ENCODE measurements at places on chromosomes 13 and 19.

- no peak for DNase-seq
Measured at GRCh38 chr19:30089086-30089665, 147.1 kb downstream of the URI1 start.

GRCh38 chr13:75621147-75621546 lies 15.0 kb upstream of the LMO7 start:
- no peak for DNase-seq

- DNase-seq: no peak
Measured at GRCh38 chr19:46134527-46134926, 10.0 kb upstream of the IGFL3 start.

DNA sequence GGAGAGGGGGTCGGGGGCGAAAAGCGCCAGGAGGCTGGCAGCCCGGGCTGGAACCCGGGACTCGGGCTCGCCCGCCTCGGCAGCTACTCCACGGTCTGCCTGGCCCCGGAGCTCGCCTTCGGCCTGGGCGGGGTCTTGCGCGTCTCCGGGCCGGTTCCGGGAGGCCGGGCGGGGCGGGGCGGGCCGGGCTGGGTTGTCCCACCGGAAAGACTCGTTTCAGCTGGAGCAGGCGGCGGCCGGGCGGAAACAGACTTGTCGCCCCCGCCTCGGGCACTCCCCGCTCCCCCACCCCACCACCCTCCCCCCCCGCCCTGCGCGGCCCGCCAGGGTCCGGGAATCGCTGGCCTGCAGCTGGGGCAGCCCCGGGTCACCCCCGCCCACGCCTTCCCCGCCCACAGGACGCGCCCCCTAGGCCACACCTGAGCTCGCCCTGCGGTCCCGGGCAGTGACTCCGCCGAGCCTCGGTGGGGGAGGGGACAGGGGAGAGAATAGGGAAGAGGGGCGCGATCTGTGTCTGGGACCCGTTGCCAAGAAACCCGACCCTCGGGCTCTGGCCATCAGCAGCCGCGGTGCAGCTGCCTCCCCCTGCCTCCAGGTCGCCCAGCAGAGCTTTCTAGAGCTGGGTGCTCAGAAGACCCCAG lies 109.4 kb downstream of the KCTD15 start:
- DNase-seq: no peak

GRCh38 chr19:58554494-58555368 lies at the start of gene CHMP2A:
Gene CHMP2A (minus strand): TSS chr19:58555105. CDS start chr19:58554212, 893 bp downstream.
- DNase-seq: no peak

GRCh38 chr13:30431269-30431940 lies 9.1 kb downstream of the UBE2L5 start:
- no peak for DNase-seq

DNA sequence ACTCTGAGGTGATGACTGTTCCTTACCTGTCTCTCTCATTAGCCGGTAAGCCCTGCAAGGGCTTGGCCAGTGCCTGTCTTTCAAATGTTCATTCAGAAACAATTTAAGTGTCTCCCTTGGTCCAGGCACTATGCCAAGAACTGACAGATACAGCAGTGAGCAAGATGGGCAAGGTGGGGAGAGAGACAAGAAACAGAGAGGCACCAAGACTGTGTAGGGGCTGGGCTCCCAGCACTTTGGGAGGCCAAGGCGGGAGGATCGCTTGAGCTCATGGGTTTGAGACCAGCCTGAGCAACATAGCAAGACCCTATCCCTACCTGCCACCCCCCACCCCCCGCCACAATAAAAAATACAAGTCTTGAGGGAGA lies 1.3 kb upstream of the CCNE1 start:
- no peak for DNase-seq

DNA sequence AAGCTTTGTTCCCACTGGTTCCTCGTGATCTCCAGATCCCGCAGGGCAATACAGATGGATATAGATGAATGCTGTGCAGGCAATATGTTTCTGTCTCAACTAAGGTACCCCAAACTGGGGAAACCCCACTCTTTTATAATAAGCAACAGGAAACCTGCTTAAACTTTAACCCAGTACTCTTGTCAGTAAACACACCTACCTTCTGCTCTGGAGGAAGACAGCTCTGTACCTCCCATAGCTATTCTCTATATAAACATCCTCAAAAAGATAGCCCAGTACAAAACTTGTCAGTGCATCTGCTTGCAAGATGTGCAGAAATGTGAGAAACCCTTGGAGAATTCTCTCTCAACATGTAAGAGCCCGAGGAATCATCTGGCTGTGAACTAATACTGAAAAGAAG lies 583.6 kb downstream of the OLFM4 start:
- DNase-seq: no peak

DNA sequence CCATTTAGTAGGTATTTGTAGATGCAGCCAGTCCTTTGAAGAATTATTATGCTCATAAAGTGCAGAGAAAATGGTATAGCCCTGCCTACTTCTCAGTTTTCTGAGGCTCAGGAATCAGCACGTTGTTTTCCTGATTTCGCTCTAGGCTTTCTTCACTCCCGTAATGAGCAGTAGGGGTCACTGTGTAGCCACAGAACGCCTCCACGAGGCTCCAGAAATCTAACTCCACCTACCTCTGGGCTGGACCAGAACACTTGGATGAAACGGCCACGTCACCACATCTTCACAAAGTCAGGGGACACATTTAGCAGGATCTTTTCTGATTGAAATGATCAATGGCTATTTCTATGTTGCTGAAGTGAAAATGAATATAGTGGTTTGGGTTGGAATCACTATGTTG lies 49.8 kb upstream of the GTF3A start:
- no peak for DNase-seq

- DNase-seq: no peak
Measured at GRCh38 chr19:54430306-54431254, 15.3 kb downstream of the TTYH1 start.

DNA sequence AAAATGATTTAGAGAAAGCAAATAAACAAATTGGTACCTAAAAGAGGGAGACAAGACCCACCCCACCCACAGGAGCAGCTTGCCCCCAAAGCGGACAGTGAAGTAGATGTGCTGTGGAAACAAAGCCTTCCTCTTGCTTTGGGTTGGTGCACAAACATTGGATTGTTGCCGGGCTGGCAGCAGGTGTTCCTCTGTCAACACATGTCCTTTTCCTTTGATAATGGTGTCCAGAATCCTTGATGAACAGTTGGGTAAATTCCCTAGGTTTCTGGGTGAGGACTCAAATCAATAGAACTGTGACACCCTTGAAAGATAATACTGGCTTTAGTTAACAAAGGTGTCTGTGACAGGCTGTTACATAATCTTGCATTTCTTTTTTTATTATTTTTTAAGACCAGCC lies 311.8 kb downstream of the SPRY2 start:
- no peak for DNase-seq

DNA sequence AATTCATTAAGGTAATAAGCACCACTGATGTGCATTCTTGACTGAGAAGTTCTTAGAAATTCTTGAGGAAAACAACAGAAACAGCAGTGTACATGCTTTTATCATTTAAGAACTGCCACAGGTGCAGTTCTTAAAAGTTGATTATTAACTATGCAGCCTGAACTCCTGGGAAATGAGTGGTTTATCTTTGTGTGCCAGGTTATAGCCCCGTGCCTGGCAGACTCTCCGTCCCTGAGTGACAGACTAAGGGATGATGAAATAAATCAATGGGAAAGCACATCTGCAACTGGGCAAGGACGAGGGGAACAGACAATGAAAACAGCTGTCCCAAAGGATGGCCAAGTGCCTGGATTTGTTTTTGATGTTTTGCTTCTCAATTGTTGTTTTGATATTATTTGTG lies 84.4 kb upstream of the SPATA13 start:
- no peak for DNase-seq

DNA sequence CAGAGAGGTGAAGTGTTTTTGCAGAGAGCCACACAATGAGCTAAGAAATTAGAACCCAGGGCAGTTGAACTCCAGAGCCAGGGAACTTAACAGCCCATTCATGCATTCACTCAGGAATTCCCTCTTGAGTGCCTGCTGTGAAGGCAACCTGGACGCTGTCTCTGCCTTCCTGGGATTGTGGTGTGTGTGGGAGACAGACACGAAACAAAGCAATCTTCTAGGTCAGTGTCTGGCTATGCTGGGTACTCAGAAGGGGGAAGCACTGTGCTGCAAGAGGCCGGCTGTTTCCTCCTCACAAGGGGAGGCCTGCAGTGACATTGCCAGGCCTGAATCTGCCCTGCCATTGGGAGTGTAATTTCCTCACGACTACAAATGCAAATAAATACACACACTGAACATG lies 9.7 kb downstream of the BCKDHA start:
- no peak for DNase-seq

DNA sequence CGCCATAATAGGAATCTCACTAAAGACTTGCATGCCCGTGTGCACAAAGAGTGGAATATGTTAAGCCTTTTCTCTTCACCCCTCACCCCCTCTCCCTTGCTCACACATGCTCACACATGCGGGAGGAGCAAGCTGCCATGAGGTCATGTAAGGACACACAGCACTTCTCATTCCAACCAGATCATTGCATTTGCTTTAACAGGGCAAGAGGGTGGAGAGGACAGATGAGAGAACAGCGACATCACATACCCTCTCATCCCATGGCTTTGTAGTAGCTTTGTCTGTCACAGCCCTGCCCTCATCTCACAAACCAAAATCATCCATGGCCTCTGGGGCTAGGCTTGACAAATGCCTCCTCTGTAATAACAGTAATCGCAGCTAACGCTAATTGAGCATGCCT lies 145.6 kb upstream of the FRY start:
- DNase-seq: no peak

- DNase-seq: no peak
Measured at GRCh38 chr13:99383946-99384345, 76.7 kb upstream of the GPR183 start.

GRCh38 chr19:28520998-28521568 lies 691.9 kb downstream of the UQCRFS1 start:
- DNase-seq: no peak

DNA sequence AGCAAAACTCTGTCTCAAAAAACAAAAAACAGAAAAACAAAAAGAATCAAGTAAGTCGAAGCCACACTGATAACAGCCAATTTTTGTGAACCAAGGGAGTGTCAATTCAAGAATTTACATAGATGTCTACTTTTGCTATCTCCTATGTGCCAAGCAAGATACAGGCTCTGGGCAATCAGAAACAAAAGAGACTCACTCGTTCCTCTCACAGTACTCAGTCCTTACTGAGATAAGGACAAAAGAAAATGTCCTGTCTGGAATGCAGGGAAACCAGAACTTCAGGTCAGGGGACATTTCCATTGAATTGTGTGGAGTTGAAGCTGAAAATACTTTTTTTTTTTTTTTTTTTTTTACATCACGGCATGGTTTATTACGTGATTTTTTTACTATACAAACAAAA lies 53.0 kb downstream of the NLRP12 start:
- no peak for DNase-seq

GRCh38 chr13:102003848-102004570 lies 397.8 kb downstream of the FGF14 start:
- DNase-seq: no peak

DNA sequence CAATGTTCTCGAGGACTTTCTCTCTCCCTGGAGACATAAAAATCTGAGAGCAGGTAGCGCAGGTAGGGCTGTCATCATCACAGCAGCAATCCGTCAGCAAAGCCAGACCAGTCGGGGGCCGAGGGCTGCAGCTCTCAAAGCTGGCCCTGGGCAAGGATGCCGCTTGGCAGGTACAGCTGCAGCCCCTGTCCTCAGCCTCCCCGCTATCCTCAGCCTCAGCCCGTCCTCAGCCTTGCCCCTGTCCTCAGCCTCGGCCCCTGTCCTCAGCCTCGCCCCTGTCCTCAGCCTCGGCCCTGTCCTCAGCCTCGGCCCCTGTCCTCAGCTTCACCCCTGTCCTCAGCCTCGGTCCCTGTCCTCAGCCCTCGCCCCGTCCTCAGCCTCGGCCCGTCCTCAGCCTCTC lies 10.9 kb downstream of the C13orf46 start:
- DNase-seq: no peak

- DNase-seq: no peak
Measured at GRCh38 chr13:31282741-31283455, 83.1 kb downstream of the B3GLCT start.

DNA sequence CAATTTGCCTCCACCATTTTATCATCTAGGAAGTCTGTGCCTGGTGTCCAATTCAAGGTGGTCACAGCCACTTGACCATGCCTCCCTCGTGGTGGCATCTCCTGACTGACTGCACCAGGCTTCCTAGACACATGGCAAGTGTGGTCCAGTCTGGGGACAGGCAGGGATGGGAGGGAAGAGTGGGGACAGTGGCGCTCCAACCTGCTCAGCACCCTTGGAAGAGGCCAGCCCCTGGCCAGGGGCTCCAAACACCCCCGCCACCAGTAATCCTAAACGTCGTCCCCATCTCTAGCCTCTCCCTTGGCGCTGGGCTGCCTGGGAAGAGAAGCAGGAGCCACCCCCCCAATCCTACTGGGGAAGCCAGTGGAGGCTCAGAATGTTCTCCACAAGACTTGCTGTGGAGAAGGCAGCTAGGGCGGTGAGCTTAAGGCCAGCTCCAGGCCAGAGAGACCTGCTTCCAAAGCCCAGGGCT lies 2.7 kb downstream of the RPL36 start:
- DNase-seq: no peak

- DNase-seq: no peak
Measured at GRCh38 chr13:24747248-24748060, 16.5 kb upstream of the RNF17 start.

DNA sequence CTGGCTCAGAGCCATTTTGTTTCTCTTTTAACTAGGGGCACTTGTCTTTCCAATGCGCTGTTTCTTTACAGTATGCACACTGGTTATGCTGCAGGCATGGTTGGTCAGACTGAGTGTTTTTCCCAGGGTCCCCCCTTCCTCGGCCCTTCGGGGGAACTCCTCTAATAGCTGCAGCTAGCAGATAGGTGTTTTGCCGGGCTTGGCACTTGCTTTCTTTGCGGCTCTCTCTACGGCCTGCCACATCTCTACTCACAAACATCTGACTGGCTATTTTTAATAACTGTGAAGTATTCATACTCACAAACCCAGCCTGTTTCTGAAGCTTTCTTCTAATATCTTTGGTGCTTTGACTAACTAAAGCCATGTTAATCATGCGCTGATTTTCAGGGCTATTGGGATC lies 89.4 kb downstream of the SLC25A15 start:
- DNase-seq: no peak

DNA sequence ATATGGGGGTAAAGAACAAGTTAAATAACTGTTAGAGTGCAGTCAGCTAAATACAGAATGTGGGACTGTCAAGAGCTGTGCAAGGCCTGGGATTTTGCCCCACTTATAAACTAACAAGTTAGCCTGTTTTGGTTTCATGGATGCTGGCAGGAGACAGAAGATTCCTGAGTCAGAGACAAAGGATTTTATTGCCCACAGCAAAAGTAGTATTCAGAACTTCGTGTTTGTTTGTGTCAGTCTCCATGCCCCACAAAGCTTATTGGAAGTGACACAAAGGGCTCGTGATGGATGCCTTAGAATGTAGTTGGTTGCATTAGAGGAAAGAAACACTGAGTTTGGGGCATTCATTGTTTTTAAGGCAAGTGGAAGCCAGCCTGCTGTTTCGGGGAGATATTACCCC lies 22.2 kb upstream of the SPRYD7 start:
- no peak for DNase-seq

- no peak for DNase-seq
Measured at GRCh38 chr19:9061879-9062278, 25.0 kb upstream of the OR1M1 start.

- DNase-seq: no peak
Measured at GRCh38 chr13:65889368-65889767, 1340.8 kb downstream of the PCDH9 start.

Data from cortex of kidney (tissue), 1 donor.